ENCODE measurements at places on chromosomes 11 and 22.

DNA sequence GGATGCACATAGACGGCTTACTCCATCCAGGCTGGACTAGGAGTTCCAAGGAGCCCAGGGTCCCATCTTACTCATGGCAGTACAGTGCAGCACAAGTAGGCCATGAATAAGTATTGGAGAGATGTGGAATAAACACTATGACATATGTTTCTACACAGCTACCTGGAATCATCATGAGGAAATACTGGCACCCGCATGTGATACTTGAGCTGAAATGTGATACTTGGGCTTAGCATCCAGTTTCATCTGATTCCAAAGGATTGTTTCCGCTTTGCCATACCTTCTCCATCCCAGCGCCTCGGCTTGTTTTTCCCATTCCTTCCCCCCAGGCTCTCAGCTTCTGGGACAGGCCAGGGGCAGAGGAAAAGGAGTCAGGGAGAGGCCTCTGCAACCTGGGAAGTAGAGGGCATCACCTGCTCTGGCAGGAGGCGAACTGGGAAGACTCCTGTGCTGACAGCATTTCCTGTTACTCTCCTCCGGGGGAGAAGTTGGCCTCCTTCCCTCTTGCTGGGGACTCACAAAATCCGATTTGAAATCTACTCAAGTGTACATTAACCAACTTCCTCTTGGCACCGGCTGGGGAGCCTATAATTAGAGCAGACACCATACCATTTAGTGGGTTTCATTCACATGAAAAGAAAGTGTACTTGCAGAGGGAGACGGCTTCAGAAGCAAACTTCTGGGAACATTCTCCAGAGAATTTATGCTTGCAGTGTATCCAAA is 187.8 kb downstream of the MIAT start:
- DNase-seq = no peak

GRCh38 chr11:110469127-110469526 is 39.4 kb downstream of the FDX1 start:
- DNase-seq = no peak

DNA sequence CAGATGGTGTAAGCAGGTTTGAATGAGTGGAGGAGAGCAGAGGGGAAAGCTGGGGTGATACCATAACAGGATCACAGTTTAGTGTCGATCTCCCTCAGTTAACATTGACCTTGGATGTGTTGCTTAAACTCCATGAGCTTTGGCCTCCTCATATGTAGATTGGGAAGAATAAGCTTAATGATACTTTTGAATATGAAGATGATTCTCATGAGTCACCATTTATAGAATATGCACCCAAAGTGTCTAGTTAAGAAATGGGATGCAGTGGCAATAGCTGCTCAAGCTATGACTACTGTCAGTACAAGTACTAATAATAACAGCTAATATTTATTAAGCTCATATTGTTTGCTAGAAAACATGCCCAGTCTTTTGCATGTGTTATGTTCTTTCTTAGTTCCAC is 236.2 kb upstream of the KIRREL3 start:
- DNase-seq = no peak

- DNase-seq = no peak
Measured at GRCh38 chr11:18668131-18668530, 30.4 kb upstream of the TMEM86A start.

DNA sequence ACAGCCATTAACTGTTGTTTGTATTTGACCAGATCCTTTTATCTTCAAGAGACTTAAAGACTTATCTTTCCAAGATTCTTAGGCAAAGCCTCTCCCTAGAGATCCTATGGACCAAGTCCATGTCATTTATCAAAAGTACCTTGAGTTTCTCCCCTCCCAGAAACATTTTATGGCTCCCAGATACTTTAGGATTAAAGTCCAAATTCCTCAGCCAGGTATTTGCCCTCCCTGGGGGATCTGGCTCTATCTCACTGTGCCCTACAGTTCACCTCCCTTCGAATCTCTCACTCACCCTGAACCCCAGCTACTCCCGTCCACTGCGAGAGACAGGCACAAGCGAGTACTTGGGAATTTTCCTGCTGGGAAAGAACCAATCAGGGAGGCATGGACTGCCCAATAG is 11.9 kb downstream of the MS4A8 start:
- DNase-seq = no peak

DNA sequence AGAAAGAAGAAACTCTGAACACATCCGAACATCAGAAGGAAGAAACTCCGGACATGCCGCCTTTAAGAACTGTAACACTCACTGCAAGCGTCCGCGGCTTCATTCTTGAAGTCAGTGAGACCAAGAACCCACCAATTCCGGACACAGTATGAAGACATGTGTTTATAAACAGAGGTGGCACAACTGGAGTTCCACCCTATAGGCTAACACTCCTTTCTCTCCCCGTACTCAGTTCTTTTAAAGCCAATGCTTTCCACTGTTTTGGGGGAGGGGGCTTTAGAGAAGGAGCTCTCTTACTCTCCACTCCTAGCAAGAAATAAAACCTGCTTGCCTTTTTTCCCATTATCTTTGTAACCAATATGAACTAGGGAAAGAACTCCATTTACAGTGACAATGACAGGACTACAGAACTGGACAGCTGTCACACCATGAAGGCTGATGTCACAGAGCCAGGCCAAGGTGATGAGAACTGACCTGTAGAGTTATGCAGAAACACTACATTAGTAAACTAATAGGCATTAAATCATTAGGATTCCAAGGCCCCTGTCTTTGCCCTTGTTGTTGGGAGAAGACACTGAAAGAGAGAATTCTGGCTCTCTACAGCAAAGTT is 733 bp downstream of the TRIM5 start:
- DNase-seq = no peak

DNA sequence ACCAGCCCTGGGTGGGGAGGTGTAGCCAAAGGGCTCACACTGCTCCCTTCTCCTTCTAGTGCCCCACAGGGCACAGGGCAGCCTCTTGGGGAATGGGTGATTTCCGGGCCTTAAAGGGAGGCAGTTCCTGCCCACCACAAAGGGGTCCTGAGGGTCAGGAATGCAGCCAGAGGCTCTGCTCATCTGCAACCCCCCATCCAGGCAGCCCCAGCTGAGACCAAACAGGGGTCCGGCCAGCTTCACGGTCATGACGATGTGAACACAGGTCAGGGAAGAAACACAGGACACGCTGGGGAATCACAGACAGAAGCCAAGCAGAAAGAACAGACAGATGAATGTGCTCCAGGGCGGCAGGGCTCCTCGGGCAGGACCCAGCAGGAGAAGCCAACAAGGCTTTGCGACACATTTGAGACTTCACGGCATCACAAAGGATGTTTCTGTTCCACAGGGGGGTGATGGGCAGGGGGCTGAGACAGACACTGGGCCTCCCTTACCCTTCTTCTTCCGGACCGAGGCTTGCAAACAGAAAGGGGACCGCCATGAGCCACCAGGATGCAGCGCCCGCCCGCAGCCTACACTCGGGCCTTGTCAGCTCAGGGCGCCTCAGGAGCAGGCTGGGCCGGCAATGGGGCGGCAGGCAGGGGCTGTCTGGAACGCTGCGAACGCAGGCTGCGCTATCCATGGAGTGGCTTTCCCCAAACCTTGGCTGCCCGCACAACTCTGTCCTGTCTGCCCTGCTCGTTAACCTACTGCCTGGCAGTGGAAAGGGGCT is 101.9 kb downstream of the CTTN start:
- DNase-seq = no peak

- DNase-seq = peak; percentile 39
Measured at GRCh38 chr11:63551091-63551888, 11.9 kb downstream of the PLAAT2 start.

DNA sequence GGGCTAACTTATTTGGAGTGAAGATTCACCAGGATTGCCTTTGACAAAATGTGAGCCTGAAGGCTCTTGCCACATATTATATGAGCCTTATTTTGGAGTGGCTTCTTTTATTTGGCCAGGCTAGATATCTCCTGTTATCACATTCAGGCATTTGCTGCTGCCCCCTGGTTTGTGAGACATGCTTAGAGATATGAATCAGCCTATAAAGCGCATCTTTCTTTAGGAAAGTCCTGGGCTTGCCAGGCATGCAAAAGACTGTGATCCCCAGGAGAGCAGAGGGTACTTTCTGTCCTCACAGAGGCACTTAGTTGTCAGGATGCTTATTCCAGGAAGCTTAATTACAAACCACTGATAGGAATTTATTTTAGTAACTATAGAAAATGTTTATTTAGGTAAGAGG is 333.3 kb downstream of the FAT3 start:
- DNase-seq = no peak

DNA sequence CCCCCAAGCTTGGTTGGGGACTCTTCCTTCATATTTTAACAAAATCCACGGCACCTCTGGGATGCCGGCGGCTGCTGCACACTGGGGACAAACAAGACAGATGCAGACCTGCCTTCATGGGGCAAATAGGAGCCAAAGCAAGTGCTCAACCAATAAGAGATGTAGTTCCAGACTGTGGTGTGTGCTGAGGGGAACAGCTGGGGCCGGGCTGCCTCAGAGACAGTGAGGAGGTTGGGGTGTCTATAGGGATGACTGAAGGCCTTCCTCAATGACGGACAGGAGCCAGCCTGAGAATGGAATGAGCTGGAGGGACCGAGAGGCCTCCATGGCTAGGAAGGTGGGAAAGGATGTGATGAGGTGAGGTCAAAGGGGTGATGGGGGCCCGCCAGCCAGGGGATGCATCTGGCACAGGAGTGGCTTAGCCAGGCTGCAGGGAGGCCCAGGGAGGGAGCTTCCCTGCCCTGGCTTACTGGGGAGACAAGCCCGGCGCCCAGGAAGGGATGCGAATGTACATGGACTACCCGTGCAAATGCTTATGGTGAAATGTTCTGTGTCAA is 10.3 kb upstream of the CTSD start:
- no peak for DNase-seq

DNA sequence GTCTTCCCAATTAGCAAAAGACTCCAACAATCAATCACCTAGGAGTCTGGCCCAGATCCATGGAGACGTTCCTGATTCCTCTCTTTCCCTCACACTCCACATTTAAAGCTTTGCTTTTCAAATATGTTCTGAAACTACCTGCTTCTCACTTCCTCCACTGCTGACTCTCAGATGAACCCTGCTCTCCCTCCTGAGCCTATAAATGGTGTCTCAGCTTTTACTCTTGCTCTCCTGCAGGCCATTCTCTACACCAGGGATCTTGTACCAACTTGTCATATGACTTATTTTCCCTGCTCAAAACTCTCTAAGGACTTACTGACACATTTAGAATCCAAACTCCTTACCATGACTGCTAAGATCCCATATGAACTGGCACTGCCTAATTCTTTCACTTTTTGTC is 138.4 kb upstream of the DDI1 start:
- no peak for DNase-seq

DNA sequence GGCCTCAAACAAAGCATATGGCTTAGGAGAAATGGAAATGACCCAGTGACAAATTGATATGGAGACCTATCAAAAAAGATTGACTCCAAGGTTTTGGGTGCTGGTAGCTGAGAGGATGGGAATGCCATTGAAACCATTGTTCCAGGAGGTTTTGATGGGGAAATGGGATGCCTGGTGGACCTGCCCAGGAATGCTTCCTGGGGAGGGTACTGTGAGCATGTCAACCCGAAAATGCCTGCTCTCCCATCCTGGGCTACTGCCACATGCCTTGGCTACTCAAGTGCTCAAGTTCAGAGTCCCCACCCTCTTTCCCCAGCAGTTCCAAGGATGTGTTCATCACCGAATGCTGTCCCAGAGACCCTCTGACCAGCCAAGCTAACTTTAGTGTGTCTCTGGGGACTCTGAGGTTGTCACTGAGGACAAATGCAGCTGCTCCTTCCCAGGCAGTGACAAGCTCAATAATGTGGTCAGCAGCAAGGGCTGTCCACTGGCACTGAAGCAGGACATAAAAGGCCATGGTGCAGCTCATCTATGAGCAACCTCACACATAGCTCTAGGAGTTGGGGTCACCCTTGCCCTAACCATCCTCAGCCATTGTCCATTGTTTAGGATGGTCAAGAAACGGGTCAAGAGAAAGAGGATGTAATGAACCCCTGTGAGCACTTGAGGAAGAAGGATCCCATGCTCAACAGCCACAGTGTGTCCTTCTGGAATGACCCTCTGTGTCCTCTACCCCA is 83.7 kb downstream of the TRIM29 start:
- DNase-seq = no peak

DNA sequence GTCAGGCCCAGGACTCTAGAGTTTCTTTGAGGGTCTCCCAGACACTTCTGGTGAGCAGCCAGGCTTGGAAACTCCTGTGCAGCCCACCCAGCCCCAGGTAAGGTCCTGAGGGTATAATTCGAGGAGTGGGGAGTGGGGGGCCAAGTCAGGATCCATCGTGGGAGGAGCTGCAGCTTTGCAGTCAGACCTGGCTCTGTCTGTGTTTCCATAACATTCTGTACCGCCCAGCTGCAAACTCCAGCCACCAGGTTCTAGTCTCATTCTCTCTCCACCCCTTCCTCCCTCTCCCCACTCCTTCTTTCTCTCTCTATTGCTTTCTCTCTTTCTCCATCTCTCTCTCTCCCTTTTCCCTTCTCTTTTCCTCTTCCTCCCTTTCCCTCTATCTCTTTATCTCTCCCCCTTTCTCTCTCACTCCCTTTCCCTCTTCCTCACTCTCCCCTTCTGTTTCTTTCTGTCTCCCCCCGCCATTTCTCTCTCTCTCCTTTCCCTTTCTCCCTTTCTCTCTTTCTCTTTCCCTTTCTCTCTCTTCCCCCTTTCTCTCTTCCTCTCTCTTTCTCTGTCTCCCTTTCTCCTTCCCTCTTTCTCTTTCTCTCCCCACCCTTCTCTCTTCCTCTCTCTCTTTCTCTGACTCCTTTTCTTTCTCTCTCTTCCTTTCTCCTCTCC is 127.2 kb downstream of the MN1 start:
- no peak for DNase-seq

DNA sequence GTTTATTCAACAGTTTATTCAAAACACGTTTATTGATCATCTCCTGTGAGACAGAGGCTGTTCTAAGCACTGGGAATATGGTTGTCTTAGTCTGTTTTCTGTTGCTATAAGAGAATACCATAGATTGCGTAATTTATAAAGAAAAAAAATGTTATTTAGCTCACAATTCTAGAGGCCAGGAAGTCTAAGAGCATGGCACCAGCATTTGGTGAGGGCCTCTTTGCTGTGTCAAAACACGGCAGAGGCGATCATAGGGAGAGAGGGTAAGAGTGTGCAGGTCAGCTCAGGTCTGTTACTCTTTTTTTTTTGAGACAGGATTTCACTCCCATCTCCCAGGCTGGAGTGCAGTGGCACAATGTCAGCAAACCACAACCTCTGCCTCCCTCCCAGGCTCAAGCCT is 5.2 kb upstream of the IL17RA start:
- no peak for DNase-seq

All from T-helper 2 cell (primary cell).